ENCODE measurements at places on chromosomes 1 and 21.

DNA sequence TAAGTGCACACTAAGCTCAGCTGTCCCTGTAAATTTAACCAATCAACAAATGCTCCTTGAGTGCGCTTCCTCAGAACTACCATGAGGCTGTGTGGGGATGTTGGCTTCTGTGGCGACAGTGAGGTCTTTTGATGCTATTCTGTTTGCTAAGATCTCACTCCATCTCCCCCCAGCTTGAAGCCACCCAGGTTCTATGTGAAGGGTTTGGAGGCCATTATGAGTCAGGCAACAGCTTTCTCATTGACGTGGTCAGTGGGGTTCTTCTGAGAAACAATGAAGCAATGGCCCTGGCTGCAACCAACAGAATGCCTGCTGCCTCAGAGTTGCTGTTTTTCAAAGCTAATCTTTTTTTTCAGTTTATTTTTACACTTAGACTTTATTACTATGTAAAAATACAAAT, 205.5 kb downstream of the PTBP2 start:
- peak; percentile 91 for DNase-seq

DNA sequence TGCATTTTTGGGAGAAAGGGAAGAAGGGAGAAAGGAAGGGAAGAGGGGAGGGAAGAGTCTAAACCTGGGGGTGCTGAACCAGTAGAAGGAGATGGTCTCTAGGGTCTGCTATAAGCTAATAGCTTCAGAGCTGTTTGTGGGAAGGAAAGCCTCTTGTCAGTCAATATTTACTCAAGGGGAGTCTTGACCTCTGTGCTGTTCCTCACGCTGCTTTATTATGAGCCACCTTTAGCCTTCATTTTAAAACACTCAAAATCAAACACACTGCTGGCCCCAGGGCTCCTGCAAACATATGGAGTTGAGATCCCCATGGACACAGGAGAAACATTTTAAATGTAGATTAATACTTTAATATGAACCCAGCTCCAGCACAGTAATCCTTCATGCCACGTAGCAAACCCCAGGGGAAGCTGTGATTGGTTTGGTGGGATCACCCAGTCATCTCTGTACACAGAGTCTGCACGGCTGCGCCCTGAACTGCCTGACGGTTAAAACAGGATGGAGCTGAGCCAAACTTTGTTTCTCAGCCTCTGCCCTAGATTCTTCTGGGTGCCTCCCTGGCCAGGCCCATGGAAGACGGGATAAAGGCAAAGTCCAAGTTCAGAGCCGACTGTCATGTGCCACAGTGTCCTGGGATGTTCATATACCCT, 40.2 kb upstream of the VWA5B1 start:
- peak; percentile 9 for DNase-seq

DNA sequence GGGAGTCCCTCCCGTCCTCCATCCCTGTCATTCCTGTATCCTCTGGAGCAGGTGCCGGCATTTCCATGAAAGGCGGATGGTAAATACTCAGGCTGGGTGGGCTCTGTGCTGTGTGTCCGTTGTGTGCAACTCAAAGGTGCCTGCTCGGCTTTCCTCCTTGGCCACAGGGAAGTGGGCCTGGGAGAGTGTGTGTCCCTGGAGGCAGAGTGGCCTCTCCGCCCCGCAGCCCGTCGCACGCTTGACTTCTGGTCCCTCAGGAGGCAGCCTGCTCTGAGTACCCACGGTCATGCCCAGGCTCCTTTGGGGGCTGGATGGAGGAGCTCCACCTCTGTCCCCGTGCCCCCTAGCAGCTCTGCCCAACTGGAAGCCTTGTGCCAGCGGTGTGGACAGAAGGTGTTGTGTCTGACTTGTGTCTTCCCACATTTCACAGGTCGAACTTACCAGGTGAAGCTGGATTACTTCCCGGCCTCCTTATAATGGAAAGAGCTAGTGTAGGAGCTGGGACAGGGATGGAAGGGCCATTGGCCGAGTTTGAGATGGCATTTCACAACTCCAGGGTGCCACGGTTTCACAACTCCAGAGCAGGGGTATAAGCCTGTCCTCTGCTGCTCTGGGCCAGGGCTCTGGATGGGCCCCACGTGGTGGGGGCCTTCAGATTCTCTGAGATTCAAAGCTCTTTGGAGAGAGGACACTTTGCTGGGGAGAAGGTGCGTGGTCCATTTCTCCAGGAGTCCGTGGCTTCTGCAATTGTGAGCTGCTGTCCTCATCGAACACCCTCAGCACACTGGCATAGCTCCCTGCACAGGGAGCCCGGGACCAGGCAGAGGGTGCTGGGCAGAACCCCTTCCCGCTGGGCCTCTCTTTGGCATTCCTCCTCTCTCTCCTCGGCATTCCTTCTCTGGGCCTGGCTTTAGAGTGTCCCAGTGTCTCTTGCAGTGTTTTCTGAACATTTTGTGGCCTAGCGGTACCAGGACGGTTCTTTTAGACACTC, 152.7 kb upstream of the COL6A1 start:
- no peak for DNase-seq

GRCh38 chr1:239056940-239057339, 329.4 kb upstream of the CHRM3 start:
- no peak for DNase-seq

DNA sequence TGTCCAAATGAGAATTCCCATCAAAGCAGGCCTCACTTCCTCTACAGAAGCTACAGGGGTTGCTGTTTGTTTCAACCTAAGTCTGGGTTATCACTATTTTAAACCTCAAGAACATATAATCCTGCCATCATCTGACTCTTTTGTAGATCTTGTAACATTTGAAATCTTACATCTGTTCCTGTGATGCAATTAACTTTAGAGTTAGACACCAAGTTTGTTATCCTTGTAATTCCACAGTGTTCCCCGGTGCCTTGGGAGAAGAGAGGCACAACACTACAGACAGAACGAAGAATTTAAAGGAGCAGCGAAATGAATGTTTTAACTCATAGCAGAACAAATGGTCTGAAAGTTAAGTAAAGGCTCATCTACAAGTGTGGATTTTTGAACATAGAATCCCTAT, 116.1 kb downstream of the UCHL5 start:
- DNase-seq: no peak

DNA sequence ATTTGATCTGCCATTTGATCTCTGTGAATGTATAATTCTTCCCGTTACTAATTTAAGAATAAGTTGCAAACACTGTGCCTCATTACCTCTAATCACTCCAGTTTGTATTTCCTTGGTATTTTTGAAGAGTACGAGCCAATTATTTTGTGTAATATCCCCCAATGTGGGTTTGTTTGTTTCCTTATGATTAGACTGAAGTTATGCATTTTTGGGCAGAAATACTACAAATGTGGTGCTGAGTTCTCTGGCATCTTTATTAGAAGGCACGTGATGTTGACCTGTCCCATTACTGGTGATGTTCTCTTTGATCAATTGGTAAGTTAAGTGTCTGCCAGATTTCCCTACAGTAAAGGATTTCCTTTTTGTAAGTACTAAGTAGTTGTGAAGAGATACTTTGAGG, 10.3 kb downstream of the MIXL1 start:
- no peak for DNase-seq

GRCh38 chr1:159211331-159212136, 6.9 kb downstream of the ACKR1 start:
- peak; percentile 25 for DNase-seq
